ENCODE measurements at places on chromosomes 3 and 15.

- DNase-seq = no peak
Observed at GRCh38 chr3:160474416-160474838, 24.8 kb upstream of the TRIM59 start.

- no peak for DNase-seq
Observed at GRCh38 chr3:47645551-47645950, 66.9 kb upstream of the CSPG5 start.

GRCh38 chr3:57007521-57008460, 52.7 kb upstream of the SPATA12 start:
- DNase-seq = no peak

GRCh38 chr15:67022587-67023105, 42.8 kb upstream of the SMAD3 start:
- DNase-seq = no peak

DNA sequence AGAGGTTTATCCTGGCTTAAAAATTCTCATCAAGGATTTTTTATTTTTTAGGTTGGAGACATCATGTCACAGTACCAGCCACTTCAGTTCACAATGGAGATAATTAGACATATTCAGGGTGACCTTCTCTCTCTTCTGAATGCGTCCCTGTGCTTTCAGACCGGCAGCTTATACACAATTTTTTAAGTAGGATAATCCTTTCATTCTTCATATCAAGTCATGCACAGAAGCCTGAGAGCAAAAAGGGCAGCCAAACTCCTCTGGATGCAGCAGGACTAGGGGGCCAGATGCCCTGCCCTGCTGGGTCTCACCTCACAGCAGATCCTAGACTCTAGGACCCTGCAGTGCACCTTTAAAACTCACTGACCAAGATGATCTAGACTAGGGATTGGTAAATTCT, 210.4 kb downstream of the ERC2 start:
- no peak for DNase-seq
